ENCODE measurements at places on chromosomes 11 and 22. TPM values are rescaled to one million over a fixed set of nuclear protein-coding genes. Genes with fewer than 3 reads are reported as not detected.
A peak's percentile ranks its signal among the peaks of the same experiment; 100 is the strongest.

DNA sequence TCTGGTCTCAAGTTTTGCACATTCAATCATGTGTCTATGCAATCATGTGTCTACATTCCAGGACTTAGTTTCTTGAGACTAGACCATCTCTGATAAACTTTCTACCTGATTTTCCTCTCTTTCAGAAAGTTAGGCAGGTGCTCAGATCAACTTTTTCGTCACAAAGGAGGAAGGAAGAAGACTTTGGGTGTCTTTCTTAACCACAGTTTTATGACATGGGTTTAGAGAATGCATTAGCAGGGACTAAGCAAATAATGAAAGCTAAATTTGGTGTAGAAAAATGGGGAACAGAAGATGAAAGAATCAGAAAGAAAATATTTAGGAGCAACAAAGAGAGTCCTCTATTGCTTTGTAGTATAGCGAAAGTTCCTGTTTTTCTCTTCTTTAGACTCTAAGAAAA is 7.7 kb upstream of the GLYATL1B start:
- no peak overlapping the region for H3K4me3 ChIP-seq
- H3K27ac ChIP-seq: no peak overlapping the region
- no peaks in the 10 kb centered on the region for H3K36me3 ChIP-seq
- no peaks in the 10 kb centered on the region for H3K4me1 ChIP-seq
- DNase-seq: no peak

- no peaks in the 10 kb centered on the region for H3K4me1 ChIP-seq
- no peak overlapping the region for H3K4me3 ChIP-seq
- no peaks in the 10 kb centered on the region for H3K27me3 ChIP-seq
- DNase-seq: no peak
- H3K27ac ChIP-seq: no peak overlapping the region
Observed at GRCh38 chr11:123973816-123974215, 3.8 kb downstream of the OR10S1 start.

DNA sequence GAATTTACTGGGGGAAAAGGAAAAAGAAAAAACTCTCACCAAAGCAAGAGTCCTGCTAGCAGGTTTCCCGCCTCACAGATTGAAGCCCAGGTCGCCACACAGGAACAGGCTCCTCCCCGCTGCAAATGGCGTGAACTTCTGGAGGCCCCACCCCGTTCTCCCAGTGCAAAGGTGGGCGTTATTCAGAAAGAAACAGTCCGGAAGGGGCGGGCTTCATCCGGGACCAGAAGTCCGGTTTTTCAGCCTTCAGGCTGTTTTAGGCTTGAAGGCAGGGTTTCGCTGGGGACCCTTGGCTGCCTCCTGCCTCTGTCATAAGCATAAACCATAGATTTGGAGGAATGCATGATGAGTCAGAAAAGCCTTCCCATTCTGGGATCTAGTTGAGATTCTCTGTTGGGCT is 148.3 kb upstream of the POU2AF2 start:
- no peak overlapping the region for H3K27ac ChIP-seq
- H3K4me1 ChIP-seq: no peaks in the 10 kb centered on the region
- H3K36me3 ChIP-seq: no peaks in the 10 kb centered on the region
- peak; percentile 61 for DNase-seq
- H3K27me3 ChIP-seq: no peaks in the 10 kb centered on the region
- no peak overlapping the region for H3K4me3 ChIP-seq

GRCh38 chr22:50274311-50274710 is 4.1 kb upstream of the MAPK11 start:
- H3K27me3 ChIP-seq: no peaks in the 10 kb centered on the region
- H3K4me3 ChIP-seq: no peak overlapping the region
- peak; percentile 71 for DNase-seq
- peaks cover 42% of the 10 kb centered on the region for H3K36me3 ChIP-seq

DNA sequence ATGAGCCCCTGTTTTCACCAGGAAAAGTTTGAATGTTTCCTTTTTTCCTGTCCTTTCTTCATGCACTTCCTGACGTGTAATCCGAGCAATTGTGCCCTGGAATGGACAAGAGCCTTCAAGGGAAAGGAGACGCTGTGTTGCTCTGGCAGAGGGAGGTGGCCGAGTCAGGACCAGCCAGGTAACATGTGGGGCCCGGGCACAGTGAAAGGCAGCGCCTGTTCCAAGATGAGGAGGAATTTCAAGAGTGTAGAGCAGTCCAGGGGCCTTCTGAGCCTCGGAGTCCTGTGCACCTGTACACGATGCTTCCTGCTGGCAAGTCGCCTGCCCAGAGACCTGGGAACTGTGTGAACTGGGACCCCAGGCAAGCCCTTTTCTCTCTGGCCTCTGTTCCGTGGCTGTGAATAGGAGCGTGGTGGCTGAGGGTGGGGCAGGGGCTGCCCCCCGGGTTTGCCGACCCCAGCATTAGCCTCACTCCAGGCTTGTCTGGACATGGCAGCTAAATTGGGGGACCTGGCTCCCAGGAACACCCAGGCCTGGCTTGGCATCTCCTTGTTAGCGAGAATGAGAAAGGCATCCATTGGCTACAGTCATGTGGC is 92.0 kb downstream of the MYEOV start:
- no peak overlapping the region for H3K27ac ChIP-seq
- no peaks in the 10 kb centered on the region for H3K27me3 ChIP-seq
- H3K4me1 ChIP-seq: no peaks in the 10 kb centered on the region

ADSL gene
- 69.4 TPM for total RNA-seq

GRCh38 chr11:2930704-2931419 is 1.6 kb upstream of the PHLDA2 start:
- peaks cover 30% of the 10 kb centered on the region for H3K4me1 ChIP-seq
- no peaks in the 10 kb centered on the region for H3K36me3 ChIP-seq
- no peak overlapping the region for H3K27ac ChIP-seq
- H3K4me3 ChIP-seq: no peak overlapping the region
- DNase-seq: peak; percentile 93

TUB gene
- 16.3 TPM for total RNA-seq

DNA sequence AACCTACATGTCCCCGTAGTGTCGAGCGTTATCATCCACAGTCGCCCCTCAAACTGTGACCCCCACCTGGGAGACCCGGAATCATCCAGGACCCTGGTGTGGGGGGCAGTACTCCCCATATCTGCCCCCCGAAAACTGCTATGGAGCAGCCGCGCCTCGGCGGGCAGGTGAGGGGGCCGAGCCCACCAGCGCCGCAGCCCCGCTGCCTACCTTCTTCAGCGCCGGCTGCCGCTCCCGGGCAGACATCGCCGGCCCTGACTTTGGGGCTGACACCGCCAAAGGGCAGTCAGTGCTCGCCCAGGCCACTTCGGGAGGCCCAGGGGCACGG is 825 bp downstream of the ARHGAP20 start:
- peak overlapping the region; percentile 44 for H3K4me3 ChIP-seq
- H3K4me1 ChIP-seq: no peaks in the 10 kb centered on the region
- H3K36me3 ChIP-seq: no peaks in the 10 kb centered on the region
- H3K27me3 ChIP-seq: no peaks in the 10 kb centered on the region

GRCh38 chr22:24962094-24962493 is 9.6 kb downstream of the KIAA1671 start:
- no peak for DNase-seq
- H3K36me3 ChIP-seq: no peaks in the 10 kb centered on the region
- no peak overlapping the region for H3K4me3 ChIP-seq
- H3K27me3 ChIP-seq: no peaks in the 10 kb centered on the region

DNA sequence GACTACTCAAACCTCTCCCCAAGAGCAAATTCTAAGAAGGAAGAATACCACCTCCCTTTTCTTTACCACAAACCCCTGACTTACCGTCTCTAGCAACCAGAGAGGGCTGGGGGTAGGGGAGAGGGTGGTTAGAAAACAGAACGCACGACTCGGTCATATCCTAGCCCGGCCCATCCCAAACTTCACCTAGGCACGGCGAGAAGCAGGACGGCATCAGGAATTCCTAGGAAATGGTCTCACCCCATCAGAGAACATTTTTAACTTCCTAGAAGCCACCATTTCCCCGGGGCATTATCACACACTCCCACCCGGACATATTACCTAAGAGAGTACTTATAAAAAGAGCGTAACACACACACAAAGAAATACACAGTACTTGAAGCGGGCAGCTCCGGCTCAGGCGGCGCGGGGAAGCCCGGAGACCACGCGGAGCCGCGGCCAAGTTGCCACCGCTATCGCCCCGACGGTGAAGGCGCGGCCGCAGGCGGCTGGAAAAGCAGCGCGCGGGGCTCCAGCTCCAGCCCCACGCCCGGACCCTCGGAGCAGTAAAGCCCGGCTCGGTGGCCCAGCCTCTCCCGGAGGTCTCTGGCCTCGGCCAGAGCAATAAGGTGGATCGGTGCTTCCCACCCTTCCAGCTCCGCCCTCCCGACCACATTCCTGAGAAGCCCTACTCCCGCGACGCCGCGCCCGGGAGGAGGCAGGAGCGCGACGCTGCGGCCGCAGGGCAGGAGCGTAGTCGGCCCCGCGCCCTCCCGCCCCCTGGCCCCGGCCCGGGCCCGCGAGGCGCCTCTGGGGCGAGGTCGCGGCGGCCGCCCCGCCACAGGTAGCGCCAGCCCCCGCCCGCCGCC is 878 bp downstream of the RRAS2 start:
- H3K36me3 ChIP-seq: no peaks in the 10 kb centered on the region
- H3K27me3 ChIP-seq: no peaks in the 10 kb centered on the region
- H3K27ac ChIP-seq: peak overlapping the region; percentile 83
- H3K4me3 ChIP-seq: peak overlapping the region; percentile 67

- no peak overlapping the region for H3K27ac ChIP-seq
- H3K36me3 ChIP-seq: no peaks in the 10 kb centered on the region
- no peak for DNase-seq
Observed at GRCh38 chr11:105491394-105491793, 118.5 kb upstream of the GRIA4 start.

DNA sequence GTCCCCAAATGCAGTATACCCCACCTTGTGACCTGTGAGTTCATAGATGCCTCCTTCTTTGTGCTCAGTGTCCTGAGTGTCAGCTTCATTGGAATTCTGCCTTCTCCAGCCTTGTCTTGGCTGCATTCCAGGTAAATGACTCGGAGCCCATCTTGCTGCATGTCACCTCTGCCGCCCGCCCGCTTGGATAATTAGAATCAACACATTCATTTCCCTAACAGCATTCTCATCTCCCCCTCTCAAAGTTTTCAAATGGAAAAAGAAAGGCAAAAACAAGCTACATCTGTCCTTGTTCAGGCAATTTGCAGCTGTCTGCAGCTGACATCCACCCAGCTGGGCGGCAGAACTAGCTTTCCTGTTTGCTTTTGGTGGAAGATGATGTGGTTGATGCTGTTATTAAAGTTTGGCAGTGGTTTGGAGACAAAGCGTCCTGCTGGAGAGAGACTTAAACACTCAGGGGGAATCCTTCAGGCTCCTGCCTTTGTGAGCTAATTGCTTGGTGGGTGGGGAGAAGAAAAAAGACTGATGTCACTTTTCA is 198.8 kb upstream of the SEZ6L start:
- DNase-seq: peak; percentile 2
- H3K4me1 ChIP-seq: no peaks in the 10 kb centered on the region
- no peaks in the 10 kb centered on the region for H3K36me3 ChIP-seq
- no peaks in the 10 kb centered on the region for H3K27me3 ChIP-seq
- H3K27ac ChIP-seq: no peak overlapping the region

GRCh38 chr11:1130276-1131032 is 27.3 kb upstream of the MUC5AC start:
- no peak overlapping the region for H3K27ac ChIP-seq
- H3K4me1 ChIP-seq: no peaks in the 10 kb centered on the region
- H3K27me3 ChIP-seq: no peaks in the 10 kb centered on the region
- no peaks in the 10 kb centered on the region for H3K36me3 ChIP-seq
- H3K4me3 ChIP-seq: no peak overlapping the region

KDM4D gene
- 1.1 TPM for total RNA-seq

RAB38 gene
- total RNA-seq: 7.0 TPM

GRCh38 chr11:47908198-47908597 is 60.0 kb upstream of the NUP160 start:
- H3K36me3 ChIP-seq: no peaks in the 10 kb centered on the region
- H3K4me3 ChIP-seq: no peak overlapping the region
- H3K27me3 ChIP-seq: no peaks in the 10 kb centered on the region
- no peak overlapping the region for H3K27ac ChIP-seq
- no peaks in the 10 kb centered on the region for H3K4me1 ChIP-seq
- no peak for DNase-seq

GRCh38 chr11:74726547-74727182 is 4.6 kb downstream of the CHRDL2 start:
- H3K36me3 ChIP-seq: no peaks in the 10 kb centered on the region
- peaks cover 3% of the 10 kb centered on the region for H3K4me1 ChIP-seq
- H3K27me3 ChIP-seq: no peaks in the 10 kb centered on the region
- DNase-seq: peak; percentile 77
- H3K4me3 ChIP-seq: no peak overlapping the region

- no peaks in the 10 kb centered on the region for H3K36me3 ChIP-seq
- DNase-seq: no peak
- no peaks in the 10 kb centered on the region for H3K27me3 ChIP-seq
Observed at GRCh38 chr11:6022956-6023355, 7.6 kb downstream of the OR56A1 start.

GRCh38 chr22:37241351-37242142 is 2.5 kb downstream of the RAC2 start:
- no peaks in the 10 kb centered on the region for H3K36me3 ChIP-seq
- H3K4me1 ChIP-seq: no peaks in the 10 kb centered on the region
- no peak overlapping the region for H3K4me3 ChIP-seq
- H3K27ac ChIP-seq: no peak overlapping the region

DNA sequence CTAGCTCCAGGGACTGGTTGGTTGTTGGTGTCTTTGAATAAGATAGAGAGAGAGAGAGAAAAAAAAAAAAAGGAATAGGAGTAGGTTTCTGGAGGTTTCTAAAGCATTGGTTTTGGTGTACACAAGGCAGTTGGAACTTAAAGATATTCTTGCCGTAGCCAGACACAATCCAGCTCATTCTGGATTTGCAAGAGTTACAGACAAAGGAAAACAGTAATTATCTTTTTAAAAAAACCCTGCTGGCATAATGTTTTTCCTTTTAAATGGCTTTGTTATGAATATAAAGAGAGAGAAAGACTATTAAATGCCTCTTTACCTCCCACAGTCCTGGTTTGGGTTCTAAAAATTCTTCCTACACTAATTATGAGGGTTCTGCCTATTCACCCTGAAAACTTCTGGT is 120.4 kb upstream of the RAG2 start:
- H3K36me3 ChIP-seq: no peaks in the 10 kb centered on the region
- peaks cover 21% of the 10 kb centered on the region for H3K4me1 ChIP-seq
- H3K4me3 ChIP-seq: no peak overlapping the region
- no peak overlapping the region for H3K27ac ChIP-seq

LYVE1 gene
- total RNA-seq: 48.9 TPM

NOX4 gene
- 2.3 TPM for total RNA-seq

- H3K4me3 ChIP-seq: no peak overlapping the region
- H3K27ac ChIP-seq: no peak overlapping the region
- H3K4me1 ChIP-seq: no peaks in the 10 kb centered on the region
- no peaks in the 10 kb centered on the region for H3K36me3 ChIP-seq
- no peaks in the 10 kb centered on the region for H3K27me3 ChIP-seq
Observed at GRCh38 chr11:106281455-106282173, 204.2 kb downstream of the AASDHPPT start.

All from thyroid gland (tissue), 4 donors.